ENCODE measurements at places on chromosomes 3 and 15.

GRCh38 chr3:97981886-97982285 is 9.7 kb upstream of the RIOX2 start:
- no peak for DNase-seq

- DNase-seq, result peak; percentile 71
Measured at GRCh38 chr15:40344631-40345120, 3.9 kb upstream of the CCDC9B start.

DNA sequence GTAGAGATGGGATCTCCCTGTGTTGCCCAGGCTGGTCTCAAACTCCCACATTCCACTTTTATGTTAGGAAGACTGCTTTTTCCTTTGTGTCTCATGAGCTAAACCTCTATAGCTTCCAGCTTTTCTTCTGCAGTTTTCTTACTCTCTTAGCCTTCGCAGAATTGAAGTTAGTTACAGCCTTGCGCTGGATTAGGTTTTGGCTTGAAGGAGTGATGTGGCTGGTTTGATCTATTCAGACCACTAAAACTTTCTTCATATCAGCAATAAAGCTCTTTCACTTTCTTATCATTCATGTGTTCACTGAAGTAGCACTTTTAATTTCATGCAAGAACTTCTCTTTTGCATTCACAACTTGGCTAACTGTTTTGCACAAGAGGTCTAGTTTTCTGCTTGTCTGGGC is 254.6 kb downstream of the UBE2E2 start:
- DNase-seq, result no peak

- no peak for DNase-seq
Measured at GRCh38 chr3:49650637-49651036, 23.5 kb upstream of the APEH start.

DNA sequence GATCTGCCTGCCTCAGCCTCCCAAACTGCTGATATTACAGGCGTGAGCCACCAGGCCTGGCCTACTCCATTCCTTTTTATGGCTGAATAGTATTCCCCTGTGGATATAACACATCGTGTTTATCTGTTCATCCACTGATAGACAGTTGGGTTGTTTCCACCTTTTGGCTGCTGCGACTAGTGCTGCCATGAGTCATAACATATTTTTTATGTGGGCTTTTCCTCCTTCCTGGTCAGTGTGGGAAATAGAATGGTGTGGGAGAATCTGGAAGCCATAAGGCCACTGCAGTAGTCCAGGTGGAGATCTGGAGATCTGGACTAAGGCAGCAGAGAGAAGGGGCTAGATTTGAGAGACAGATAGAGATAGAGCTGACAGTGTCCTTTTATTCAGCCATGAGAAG is 16.2 kb downstream of the LCMT2 start:
- DNase-seq, result no peak

DNA sequence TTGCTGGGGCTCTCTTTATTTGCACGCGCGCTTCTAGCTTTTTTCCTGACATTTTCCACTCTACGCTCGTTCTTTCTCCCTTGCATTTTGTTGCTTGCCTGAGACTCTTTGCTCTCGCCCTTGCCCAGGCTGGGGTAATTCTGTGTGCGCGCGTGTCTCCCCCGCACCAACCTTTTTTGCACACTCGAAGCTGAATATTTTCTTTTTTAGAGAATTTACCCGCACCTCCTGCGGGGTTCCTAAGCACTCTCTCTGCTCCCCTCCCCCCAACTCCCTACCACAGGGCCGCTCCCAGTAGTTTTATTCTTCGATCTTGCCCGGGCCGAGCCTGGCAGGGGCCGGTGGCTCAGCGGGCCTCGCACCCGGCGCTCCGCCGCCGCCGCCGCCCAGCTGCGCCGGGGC is 732 bp downstream of the FAM43A start:
- DNase-seq, result no peak

DNA sequence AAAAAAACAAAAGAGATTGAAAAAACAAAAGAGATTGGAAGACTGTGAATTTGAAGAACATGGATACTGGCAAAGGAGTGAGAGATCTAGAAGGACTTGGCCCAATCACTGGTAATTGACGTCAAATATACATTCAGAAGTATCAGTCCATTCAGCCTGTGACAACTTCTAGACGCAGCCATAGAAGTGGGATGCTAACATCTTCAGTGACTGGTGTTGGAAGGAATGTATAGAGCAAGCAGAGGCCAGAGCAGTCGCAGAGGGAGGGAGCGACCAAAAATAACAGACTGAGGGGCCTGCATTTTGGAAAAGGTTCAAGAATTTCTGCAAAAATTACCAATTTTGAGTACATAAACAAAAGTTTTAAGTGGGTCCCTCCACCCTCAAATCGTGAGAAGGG is 473.3 kb downstream of the CADM2 start:
- DNase-seq, result no peak

DNA sequence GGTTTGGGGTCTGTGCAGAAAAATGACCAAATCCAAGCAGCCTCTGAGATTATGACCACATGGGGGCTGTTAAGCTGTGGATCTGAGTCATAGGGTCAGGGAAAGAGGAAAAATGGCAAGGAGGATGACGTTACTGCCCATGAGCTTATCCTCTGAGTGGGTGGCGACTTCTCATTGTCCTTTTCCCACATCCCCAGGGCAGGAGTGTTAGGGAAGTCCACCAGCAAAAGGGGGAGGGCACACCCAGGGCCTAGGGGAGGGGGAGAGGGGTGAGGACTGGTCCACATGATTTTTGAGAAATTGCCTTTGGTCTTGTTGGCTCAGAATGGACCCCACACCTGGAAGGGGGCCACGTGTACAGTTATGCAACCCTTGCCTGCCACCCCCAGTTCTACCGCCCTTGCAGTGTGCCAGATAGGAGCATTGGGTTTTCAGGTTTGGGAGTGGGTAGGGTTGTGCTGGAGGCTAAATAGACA is 2.6 kb downstream of the CD276 start:
- DNase-seq, result no peak

GRCh38 chr3:48466386-48467109 is 20.0 kb downstream of the ATRIP start:
- peak; percentile 44 for DNase-seq

DNA sequence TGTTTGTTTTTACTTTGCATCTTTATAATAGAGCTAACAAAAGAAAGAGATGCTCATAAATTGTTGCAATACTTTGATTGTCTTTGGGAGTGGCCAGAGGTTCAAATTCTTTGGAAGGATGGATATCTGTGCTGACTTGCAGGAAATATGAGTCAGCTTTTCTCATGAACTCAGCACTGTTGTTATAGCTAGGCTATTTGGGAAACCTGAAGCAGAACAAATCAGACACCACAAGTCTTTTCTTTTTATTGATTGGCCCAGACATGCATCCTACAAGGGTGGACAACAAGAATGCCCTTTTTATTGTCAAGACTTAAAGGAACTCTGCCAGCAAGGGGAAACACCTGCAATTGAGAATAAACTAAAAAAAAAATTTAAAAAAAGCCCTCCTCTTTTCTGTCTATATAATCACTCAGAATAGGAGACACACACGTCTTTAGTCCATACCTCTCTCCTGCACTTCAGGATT is 4.6 kb upstream of the DENND4A start:
- DNase-seq, result no peak

- DNase-seq, result peak; percentile 28
Measured at GRCh38 chr15:80060356-80061006, 1.0 kb downstream of the ZFAND6 start.

- no peak for DNase-seq
Measured at GRCh38 chr3:126685493-126685892, 18.5 kb upstream of the CHCHD6 start.

DNA sequence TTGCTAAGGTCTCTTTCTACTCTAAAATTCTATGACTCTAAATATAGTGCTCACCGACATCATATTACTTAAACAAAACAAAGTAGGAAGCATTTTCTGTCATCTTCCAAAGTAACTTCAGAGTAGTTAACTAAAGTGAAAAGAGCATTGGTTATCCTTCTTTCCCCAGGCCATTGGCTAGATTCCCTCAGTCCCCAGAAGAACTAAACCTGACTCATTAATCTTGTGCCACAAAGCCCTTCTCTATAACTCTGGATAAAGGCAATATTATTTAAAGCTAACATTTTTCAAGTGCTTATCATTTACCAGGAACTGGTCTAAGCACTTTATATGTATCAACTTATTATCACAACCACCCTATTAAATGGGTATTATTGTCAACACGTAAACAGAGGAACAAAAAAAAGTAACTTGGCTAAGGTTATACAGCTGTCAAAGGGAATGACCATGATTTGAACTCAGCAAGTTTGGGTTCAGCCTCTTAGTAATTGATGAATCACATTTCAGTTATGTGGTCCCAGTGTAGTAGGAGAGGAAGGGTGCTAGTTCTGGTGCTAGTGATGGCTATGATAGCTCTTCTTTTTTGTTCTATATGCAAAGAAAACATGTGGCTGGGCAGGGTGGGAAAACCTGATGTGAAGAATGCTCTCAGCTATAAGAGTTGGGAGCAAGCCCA is 304.9 kb downstream of the FGF12 start:
- DNase-seq, result no peak

- no peak for DNase-seq
Measured at GRCh38 chr3:58150810-58151199, 60.0 kb downstream of the DNASE1L3 start.

- DNase-seq, result no peak
Measured at GRCh38 chr3:70951316-70951715, 632.2 kb downstream of the FOXP1 start.

DNA sequence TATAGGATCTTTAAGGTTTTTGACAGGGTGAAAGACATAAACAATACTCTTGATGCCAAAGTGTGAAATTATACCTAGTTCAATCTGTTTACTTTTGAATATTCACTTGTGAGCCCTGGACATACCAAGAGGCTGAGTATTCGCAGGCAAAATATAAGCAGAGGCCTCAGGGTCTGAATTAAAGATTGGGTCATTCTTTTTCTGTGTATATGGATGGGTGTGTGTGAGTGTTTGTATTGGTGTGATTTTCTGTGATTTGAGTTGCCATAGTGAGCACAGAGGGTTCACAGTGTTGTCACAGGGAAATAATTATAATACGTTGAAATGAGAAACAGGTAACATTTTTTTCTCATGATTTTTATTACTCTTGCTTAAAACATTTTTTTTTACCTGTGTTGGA is 770.7 kb upstream of the ALCAM start:
- no peak for DNase-seq

- no peak for DNase-seq
Measured at GRCh38 chr3:197798863-197799262, 7.8 kb downstream of the LRCH3 start.

DNA sequence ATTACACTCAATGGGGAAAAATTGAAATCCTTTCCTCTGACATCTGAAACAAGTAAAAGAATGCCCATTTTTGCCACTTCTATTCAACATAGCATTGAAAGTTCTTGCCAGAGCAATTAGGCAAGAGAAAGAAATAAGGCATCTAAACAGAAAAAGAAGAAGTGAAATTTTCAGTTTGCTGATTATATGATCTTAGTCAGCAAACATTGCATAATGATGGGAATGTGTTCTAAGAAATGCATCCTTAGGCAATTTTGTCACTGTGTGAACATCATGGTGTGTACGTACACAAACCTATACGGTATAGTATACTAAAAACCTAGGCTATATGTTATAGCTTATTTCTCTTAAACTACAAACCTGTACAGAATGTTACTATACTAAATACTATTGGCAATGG is 278.0 kb downstream of the CGGBP1 start:
- DNase-seq, result no peak

All from activated naive CD4-positive, alpha-beta T cell treated with Interleukin-2 at 50 U/mL for 16 hours (primary cell).